ENCODE measurements at places on chromosomes 11 and 22. TPM values are rescaled to one million over a fixed set of nuclear protein-coding genes. Genes with fewer than 3 reads are reported as not detected.

The OR51V1 gene
- not detected for total RNA-seq

GRCh38 chr11:118908264-118908663 lies 17.5 kb downstream of the BCL9L start:
- no peak for DNase-seq

DNA sequence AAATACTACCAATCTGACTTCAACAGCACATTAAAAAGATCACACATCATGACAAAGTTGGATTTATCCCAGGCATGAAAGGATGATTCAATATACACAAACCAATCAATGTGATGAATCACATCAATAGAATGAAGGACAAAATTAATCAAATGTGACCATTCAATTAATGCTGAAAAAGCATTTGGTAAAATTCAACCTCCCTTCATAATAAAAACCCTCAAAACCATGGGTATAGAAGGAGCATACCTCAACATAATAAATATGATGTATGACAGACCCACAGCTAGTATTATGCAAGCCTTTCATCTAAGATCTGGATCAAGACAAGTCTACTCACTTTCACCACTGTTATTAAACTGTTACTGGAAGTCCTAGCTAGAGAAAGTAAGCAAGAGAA lies 921.7 kb upstream of the RAG2 start:
- DNase-seq, result no peak

DNA sequence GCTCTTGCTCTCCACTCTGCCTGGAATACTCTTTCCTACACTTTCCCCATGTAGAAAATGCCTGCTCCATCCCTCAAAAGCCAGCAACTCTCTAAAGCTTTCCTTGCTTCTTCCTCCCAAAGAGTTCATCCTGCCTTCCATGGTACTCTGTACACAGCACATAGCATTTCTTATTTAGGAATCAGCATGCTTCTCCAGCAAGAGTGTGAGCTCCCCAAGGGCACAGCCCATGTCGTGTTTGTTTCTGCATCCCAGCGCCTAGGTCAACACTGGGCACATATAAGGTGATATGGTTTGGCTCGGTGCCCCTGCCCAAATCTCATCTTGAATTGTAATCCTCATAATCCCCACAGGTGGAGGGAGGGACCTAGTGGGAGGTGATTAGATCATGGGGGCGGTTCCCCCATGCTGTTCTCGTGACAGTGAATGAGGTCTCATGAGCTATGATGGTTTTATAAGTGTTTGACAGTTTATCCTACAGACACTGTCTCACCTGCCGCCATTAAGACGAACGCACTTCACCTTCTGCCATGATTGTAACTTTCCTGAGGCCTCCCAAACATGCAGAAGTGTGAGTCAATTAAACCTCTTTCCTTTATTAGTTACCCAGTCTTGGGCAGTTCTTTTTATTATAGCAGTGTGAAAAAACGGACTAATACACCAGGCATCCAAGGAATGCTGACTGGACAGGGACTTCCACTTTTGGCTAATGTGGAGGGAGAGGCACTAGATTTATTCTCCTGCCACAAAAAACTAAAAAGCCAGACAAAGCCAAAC lies 8.2 kb downstream of the VPS37C start:
- peak; percentile 82 for DNase-seq

The VPREB1 gene
- total RNA-seq, result not detected

GRCh38 chr11:19813158-19813879 lies 100.7 kb downstream of the NAV2 start:
- DNase-seq, result no peak

GRCh38 chr11:115806056-115806455 lies 301.8 kb upstream of the CADM1 start:
- no peak for DNase-seq

GRCh38 chr11:1401656-1402221 lies 12.0 kb downstream of the BRSK2 start:
- DNase-seq, result peak; percentile 33

The PGA5 gene
- total RNA-seq, result 2.0 TPM

DNA sequence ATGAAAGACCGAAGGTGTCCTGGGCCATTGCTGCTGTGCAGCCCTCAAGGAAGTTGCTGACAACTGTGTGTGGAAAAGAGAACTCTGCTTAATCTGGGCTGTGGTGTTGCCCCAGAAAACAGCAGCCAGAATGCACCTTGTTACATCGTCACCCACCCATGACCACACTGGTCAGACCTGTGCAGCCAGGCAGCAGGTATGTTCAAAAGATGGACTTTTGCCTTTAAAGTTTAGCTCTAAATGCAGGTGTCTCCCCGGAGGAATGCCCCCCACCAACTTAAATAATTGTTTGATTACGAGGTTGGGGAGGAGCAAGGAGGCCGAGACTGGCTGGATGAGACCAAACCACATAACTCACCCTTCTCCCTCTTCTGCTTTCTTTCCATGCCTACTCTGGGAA lies 15.3 kb upstream of the POLA2 start:
- no peak for DNase-seq

The LINC01488 gene
- total RNA-seq, result not detected

GRCh38 chr11:45229401-45230020 lies 56.6 kb downstream of the SYT13 start:
- no peak for DNase-seq

The HORMAD2 gene
- total RNA-seq, result not detected

GRCh38 chr22:49662681-49663080 lies 165.0 kb downstream of the BRD1 start:
- DNase-seq, result no peak

DNA sequence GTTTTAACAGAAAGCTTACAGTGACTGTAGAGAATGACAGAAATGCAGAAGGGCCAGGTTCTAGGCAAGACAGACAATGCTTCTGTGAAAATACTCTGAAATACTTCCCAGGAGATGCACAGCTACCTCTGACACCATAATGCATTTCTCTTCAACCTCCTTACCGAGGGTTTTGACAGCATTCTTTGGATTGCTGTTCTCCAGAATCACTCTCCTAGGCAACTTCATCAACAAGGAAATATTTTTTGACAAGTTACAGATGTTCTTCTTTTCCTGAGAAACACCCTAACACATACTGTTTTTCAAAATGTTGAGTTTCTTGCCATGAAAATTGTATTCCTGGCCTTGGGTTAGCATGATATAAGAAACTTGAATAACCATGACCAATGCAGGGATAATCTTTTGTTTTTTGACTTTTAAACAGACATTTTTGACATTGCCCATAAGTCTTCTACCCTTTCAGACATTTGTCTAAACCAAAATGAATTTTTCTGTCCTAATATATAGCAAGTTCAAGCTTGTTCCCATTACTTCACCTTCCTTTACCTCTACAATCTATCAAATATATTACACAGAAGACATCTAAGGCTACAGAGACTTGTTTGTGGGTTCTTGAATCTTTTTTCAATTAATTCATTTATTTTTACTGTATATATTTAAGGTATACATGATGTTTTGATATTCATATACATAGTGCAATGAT lies 108.1 kb downstream of the CCDC34 start:
- DNase-seq, result no peak

The PGA4 gene
- total RNA-seq, result 2.5 TPM

The TRAF6 gene
- total RNA-seq, result 7.2 TPM

GRCh38 chr11:15106201-15106965 lies 8.3 kb upstream of the INSC start:
- DNase-seq, result peak; percentile 92

The DHCR7 gene
- 36.2 TPM for total RNA-seq

- no peak for DNase-seq
These were observed 7.8 kb upstream of the FANCF start for GRCh38 chr11:22633354-22633902.

The MCHR1 gene
- not detected for total RNA-seq

- DNase-seq, result no peak
These were observed 13.0 kb downstream of the ABCC8 start for GRCh38 chr11:17463546-17464174.

DNA sequence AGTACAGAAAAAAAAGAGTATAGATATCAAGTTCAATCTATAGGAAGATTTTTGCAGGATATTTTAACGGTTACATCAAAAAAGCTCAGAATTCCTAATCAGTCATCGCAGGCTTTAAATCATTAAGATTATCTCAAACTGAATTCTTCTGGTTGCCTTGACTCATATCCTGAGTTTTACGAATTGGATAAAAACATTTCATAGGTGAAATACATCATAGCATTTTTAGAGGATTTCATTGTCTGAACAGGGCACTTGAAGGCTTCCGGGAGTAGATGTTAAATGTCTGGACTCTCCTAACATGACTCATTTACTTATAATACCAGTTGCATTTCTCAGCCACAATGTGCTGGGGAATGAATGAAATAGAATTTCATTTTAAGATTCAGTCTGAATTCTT lies 2216.6 kb upstream of the RAG2 start:
- peak; percentile 15 for DNase-seq

GRCh38 chr22:42180349-42180842 lies 49.8 kb upstream of the CYP2D6 start:
- no peak for DNase-seq

GRCh38 chr11:62961017-62961570 lies 23.7 kb downstream of the SLC22A6 start:
- no peak for DNase-seq

- DNase-seq, result no peak
These were observed 17.3 kb upstream of the PPARA start for GRCh38 chr22:46132830-46133587.
